ENCODE measurements at places on chromosomes 2 and 18.

- no peak for DNase-seq
Observed at GRCh38 chr2:133887676-133888040, 319.4 kb upstream of the NCKAP5 start.

- DNase-seq = no peak
Observed at GRCh38 chr2:235496239-235496621, 2.4 kb downstream of the AGAP1 start.

DNA sequence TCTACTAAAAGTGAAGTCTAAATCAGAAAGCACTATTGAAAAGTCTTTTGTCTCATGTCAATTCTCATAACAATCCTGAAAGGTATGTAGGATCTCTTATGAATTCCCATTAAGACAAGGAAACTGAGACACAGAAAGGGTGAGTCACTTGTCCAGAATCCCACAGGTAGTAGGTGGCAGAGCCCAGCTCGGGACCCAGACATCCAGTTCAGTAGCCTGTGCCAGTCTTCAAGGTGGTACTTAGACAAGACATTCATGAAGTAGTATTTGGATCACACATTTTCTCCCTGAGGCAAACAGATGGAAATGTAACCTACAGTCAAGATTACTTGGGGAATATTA, 14.8 kb upstream of the PARD3B start:
- no peak for DNase-seq

DNA sequence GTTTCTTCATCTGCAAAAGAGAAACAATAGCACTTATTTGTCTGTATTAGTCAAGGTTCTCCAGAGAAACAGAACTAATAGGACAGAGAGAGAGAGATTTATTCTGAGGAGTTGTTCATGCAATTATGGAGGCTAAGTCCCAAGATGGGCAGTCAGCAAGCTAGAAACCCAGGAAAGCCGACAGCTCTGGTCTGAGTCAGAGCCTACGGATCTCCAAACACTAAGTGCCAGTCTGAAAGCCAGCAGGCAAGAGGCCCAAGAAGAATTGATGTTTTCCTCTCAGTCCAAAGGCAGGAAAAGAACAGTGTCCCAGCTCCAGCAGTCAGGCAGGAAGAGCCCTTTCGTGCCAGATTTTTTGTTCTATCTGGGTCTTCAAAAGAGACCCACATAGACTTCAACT, 36.5 kb upstream of the SLC66A3 start:
- no peak for DNase-seq

DNA sequence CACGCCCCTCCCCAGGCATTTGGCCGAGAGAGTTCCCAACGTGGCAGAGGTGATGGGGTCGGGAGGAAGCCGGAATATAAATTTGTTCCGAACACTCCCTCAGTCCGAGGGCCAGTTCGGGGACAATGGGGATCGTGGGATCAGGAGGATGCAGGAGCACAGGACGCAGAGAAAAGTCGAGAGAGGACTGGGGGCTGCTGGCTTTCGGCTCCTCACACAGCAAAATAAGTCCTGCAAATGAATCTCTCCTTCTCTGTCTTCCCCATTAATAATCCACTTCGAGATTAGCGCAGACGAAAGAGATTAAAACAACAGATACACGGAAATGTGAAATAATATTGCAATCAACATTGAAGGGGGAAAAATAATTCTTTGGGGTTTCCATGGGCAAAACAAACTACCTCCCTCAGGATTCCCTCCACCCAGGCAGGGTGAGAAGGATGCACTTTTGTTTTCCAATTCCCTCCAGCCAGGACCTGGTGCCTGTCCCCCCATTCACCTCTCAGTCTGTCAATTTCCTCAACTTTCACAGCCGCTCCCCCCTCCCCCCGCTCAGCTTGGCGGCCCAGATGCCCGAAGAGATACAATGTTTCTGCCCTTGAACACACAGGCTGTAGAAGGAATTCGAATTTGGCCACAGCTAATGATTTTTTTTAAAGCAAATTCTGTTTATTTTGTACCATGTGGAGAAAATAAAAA, 3.1 kb upstream of the ZEB2 start:
- no peak for DNase-seq

- no peak for DNase-seq
Observed at GRCh38 chr2:157777427-157777826, 98.7 kb downstream of the ACVR1 start.

DNA sequence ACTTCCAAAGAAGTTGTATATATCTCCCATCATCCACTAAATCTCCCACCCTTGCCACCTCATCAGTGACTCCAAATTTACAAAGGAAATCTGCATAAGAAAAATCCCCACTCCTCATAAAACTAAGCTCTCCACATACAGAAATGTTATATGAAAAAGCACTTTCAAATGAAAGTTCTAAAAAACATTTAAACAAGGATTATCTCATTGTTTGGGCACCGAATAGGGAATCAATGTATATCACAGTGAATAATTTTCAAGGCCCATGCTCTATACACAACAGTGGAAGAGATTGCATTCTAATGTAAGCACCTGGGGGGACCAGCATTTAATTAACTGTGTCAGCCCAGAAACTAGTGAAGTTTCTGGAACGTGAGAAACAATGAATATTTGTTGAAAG, 70.1 kb downstream of the OSR1 start:
- DNase-seq = no peak

DNA sequence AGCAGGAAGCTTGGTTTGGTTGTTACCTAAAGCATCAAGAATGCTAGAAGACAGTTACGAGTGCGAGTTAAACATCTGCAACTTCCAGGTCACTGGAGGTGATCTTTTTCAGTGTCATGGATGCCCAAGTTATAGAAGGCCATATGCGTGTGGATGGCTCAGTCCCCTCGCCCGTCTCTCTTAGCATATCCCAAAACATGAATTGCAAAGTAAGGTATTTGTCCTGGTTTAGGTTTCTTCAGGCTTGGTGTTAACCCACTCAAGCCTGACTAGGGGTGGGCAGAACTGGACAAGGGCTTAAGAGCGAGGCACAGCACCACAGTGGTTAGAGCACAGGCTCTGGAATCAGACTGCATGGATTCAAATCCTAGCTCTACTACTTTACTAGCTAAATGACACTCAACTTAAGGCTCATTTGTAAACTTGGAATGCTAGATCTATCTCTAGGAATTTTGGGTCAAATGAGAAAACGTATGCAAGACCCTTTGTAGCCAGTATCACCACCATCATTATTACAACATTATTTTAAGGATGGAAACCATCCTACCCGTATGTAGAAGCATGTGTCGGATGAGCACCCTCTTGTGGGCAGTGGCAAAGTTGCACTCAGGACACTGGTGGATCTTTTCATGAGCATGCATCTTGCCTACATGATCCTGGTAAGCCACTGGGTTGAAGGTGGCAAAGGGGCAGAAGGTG, 11.2 kb downstream of the ZNF142 start:
- peak; percentile 34 for DNase-seq

DNA sequence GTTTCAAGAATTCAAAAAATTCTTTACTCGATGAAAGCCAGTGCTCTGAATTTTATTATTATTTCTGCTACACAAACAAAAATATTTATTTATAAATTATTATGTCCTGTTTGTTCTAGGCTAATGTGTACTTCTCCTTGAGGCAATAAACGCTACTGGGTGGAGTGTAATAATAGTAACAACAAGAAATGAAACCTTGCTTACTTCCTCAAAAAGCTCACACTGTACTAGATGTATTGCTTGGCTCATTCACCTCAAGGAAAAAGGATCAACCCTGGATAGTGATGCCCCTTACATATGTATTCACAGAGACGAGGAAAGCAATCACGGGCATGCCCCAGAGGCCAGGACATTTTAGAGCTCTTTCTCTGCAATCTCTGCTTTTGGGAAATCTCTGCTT, 685.6 kb upstream of the NXPH2 start:
- no peak for DNase-seq

DNA sequence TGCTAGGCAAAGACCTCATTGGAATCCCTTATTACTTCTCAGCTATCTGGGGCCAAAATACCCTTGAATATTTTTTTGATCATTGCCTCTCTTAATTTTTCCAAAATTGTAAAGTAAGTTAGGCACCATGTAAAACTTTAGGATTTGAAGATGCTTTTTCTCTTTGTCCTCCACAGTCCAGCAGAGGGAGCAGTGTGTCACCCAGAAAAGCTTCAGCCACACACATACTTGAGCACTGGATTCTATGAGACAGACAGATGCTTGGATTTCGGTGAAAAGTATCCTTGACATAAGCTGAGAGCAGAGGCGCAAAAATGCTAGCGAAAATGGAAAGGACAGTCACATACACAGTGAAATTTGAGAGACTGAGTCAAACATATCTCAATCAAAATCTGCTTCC, 74.7 kb upstream of the KCNJ3 start:
- no peak for DNase-seq

DNA sequence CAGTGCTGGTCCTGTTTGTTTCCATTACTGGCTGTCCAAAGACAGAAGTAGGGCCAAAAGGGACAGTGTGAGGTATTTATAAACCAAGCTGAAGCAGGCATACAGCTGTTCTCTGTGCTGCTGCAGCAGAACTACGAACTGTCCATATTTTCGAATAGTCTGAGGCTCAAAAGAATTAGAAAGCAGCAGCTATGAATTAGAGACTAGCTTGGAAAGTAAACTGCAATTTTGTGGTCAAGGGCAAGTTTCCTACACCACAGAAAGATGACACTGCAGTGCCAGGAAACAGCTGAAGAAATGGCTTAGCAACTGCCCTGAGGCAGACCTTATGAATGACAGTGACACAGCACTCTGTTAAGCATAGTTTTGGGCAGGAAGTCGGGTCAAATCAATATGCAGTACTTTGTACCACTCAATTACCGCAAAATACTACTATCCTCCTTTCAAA, 125.3 kb downstream of the TMEM131 start:
- DNase-seq = peak; percentile 25

DNA sequence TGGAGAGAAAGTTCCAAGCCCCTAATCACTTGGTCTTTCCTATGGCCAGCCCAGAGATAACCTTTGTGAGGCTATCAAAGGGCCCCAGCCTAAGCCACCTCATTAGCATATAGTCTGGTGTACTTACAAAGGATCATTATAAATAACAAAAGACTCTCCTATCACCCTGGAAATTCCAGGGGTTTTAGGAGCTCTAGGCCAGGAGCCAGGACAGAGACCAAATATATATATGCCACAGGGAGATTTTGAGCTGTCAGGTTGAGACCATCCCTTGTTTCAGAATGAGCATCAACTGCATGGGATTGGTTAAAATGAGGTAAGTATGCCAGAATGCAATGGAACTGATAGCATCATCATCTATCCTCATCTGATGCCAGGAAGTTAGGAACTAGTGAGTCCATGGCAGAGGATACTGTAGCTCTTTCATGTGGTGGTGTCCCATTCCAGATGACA, 32.1 kb upstream of the CHRNA1 start:
- DNase-seq = no peak

DNA sequence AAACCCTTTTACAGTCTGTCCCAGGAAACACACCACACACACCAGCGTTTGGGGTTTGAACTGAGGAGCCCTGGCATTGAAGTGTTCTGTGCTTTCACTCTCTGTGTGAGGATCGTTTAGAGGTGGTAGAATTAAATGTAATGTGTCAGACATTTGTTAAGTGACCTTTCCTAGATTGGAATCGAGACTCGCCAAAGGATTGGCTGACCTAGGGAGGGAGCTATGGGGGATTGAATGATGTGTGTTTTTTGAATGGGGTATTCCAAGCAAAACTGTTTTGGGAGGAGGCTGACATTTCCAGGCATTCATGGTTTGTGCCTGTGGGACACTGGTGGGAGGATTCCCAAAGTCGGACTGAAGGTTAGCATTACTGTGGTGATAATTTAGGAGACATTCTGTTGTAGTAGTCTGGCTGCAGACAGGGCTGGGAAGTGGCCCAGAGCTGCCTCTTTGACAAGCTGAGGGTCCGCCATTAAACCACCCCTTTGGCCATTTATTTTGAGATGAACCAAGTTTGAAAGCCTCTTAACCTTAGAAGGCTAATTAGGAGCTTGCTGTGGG, 1.7 kb downstream of the MYO1B start:
- DNase-seq = no peak

DNA sequence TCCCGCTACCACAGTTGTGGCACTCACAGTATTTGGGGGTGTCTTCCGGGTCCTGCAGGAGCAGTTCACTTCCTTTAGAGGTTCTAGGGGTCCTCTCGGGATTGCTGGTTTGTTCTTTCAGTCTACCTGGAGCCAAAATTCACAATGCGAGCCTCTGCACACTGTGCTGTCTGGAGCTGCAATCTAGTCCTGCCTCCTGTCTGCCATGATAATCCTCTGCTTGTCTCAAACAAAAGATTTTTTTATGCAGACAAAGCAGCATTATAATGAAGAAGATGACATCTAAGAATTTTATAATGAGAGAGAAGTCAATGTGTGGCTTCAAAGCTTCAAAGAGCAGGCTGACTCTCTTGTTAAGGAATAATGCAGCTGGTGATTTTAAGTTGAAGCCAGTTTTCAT, 975.1 kb upstream of the GYPC start:
- DNase-seq = no peak

DNA sequence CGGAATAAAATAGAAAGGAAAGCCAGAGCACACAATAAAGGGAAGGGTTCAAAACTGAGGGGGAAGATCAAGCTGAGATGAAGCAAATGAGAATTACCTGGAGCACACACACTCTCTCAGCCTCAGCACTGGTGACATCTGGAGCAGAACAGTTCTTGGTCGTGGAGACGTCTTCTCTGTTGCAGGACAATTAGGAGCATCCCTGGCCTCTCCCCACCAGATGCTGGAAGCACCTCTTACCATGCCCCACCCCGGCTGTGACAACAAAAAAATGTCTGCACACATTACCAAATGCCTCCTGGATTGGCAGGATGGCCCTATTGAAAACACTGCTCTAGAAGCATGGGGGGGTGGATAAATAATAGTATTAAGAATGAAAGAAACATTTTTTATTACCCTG, 43.6 kb upstream of the MAP3K20 start:
- no peak for DNase-seq

Measured in stimulated activated CD8-positive, alpha-beta memory T cell treated with anti-CD3 and anti-CD28 coated beads, Interleukin-15, amount 100 ng/mL, for 48 hours (primary cell).